ENCODE measurements at places on chromosomes 3 and 15.

GRCh38 chr3:182940266-182940808, 40.0 kb downstream of the DCUN1D1 start:
- no peak for DNase-seq

DNA sequence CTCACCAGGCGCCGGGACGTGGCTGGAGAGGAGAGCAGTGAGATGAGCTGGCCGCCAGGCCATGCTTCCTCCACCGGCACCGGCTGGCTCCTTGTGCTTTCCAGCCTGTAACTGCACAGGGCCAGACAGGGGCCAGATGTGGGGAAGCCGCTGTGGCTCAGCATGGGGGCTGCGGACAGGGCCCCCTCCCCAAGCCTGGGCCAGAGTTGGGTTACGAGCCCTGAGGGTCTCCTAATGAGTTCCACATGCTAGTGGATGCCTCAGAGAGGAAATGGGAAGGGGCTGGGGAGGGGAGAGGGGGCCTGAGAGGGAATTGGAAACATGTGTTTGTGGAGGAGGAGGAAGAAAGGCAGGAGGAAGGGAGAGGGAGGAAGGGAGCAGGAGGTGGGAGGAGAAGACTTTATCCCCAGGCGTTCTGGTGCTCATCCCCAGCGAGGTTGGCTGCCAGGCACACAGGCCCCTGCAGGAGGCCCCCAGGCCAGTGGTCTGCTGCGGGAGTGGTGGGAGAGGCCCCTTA, 11.7 kb upstream of the DUSP7 start:
- DNase-seq = no peak

DNA sequence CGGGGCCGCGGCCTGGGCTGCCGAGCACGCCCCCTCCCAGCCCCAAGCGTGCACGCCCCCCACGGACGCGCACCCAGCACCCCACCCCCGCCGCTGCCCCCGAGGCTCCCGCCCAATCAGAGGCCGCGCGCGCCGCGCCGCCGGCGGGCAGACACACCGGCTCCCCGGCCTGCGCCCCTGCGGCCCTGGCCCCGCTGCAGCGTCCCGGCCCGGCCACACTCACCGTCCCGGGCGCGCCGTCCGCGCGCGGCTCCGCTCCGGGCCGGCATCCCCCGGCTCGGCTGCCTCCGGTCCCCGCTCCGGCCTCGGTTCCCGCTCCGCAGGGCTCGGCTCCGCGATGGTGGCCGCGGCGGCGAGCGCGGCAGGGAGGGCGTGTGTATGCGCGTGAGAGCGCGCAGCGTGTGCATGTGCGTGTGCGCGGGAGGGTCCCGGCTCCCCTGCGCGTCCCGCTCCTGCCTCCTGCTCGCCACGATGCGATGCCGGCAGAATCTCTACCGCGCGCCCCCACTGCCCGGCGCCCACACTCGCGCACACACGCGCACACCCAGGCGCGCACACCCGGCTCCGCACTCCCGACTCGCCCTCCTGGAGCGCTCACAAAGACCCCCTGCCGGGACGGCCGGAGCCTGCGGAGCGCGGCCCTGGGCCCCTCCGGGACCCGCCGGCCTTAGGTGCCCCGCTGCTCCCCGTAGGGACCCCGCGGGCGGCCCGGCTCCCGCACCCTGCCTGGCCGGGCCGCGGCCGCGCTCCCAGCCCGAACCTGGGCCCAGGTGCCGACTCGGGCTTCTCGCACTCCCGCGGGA, 186.5 kb upstream of the LINGO1 start:
- DNase-seq = no peak

GRCh38 chr3:3516996-3517395, 282.2 kb upstream of the LRRN1 start:
- DNase-seq = no peak

DNA sequence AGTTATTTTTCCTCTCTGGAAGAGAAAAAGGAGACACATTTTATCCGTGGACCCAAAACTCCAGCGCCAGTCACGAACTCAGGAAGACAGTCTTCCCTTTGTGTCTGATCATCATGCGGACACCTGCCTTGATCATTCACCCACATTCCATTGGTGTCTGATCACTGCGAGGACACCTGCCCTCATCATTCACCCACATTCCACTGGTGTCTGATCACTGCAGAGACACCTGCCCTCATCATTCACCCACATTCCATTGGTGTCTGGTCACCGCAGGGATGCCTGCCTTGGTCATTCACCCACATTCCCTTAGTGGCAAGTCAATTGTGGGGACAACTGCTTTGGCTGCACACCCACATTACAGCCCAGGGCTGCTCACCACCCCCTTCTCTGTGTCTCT, 148.9 kb downstream of the ROBO1 start:
- DNase-seq = no peak

- no peak for DNase-seq
Measured at GRCh38 chr15:70770863-70771262, 7.5 kb upstream of the UACA start.

DNA sequence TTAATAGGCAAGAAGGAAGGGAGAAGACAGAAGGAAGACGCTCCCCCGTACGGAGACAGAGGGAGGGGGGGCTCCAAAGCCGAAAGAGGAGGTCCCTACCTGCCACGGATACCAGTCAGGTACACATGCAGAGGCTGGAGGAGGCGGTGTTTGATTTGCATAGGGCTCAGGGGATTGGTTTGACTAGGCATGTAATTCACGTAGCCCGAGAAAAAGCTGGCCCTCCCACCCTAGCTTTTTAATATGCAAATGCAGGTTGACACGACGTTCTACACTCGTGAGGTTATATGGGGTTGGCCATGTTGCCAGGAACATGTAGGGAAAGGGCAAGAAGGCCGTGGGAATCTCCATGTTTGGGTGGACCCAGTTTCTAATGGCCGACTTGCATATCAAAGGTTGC, 29.8 kb downstream of the ZNF592 start:
- no peak for DNase-seq

DNA sequence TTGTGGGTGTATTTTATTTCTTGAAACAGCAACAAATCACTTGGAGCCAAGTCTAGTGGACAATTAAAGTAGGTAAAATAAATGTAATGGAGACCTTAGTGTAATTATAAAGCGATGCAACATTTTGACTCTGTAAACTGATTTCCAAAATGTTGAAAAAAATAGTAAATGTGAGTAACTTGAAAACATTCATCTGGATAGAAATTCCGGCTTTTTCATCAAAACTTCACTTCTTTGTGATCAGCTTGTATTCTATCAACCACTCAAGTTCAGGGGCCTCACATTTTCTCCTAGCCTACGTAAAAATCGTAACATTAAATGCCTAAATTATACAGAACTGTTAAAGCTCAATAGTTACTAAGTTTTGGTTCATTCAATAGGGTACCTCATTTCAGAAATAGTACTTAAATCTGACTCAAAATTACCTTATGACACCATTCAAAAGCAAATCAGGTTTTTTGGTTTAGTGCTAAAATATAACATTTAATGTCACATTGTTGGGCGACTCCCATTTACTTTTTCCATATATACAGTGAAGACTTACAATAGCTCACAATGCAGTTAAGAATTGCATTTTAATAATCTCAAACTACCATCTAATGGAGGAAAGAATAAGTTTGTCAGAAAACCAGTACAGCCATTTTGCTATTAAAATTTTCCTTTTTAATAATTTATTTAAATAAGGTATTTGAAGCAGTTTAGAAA, 12.7 kb downstream of the CCNL1 start:
- no peak for DNase-seq

- no peak for DNase-seq
Measured at GRCh38 chr3:185225523-185225922, 28.3 kb downstream of the EHHADH start.

- DNase-seq = no peak
Measured at GRCh38 chr3:119652306-119653033, 7.9 kb downstream of the POPDC2 start.

- no peak for DNase-seq
Measured at GRCh38 chr3:37453393-37454389, 279.3 kb upstream of the LRRFIP2 start.

- DNase-seq = no peak
Measured at GRCh38 chr3:99637368-99638111, 854 bp upstream of the COL8A1 start.

GRCh38 chr15:94305133-94305532, 73.8 kb downstream of the MCTP2 start:
- DNase-seq = no peak

DNA sequence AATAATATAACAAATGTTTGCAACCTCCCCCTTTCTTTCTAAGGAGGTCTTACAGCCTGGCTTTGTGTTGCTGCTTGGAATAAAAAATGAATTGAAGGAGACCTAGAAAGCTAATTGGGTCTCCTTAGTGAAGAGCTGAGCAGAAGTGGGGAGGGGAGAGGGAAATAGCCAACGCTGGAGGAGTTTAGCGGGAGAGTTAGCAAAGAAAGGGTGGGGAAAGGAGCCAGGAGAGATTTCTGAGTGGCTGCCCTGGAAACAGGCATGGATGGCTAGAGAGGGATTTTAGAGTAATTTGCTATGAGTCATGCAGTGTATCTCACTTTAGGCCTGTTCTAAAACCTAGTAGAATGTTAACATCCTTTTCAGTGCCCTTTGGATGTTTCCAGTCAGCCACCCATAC, 45.2 kb upstream of the PFN2 start:
- no peak for DNase-seq

DNA sequence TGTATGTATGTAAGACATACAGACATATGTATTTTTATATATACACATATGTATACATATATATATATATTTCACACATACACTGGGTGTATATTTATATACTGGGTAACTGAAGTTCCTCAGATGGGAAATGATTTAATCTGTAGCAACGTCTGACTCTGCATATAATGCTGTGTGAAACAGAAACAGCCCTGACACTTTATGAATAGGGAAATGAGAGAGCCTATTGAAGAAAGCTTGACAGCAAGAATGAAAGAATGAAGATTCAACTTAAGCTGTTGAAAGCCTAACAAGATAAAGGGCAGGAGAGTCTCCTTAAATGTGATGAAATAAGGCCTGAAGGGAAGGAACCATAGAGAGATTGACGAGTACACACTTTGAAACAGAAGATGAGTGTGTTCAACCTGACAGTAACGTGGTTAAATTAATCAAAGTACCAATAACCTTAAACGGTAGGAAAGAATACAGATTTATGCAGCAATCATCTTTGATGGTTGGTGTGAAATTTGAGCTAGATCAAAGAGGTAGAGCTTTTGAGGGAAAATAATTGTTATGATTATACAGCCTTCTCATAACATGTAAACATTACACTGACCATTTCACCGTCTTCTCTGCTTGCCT, 169.9 kb downstream of the MECOM start:
- DNase-seq = no peak

DNA sequence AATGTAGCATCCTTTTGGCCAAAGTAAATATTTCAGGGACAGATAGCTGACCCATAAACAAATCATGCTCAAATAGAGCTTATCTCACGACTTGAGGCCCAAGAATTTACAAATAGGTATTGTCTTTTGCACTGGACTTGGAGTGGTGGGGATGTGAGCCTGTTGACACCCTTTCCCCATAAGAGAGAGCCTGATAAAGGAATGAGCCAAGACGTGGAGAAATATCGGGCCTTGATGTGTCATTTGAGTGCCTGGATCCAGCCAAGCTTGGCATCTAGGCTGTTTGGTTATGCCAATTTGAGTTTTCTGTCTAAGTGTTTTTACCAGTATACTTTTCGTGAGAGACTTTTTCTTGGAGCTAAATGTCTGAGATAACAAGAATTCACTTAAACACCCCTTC, 112.9 kb upstream of the RGMA start:
- DNase-seq = no peak

GRCh38 chr3:169410430-169410829, 253.1 kb downstream of the MECOM start:
- no peak for DNase-seq

GRCh38 chr15:25501828-25502446, 63.1 kb upstream of the UBE3A start:
- no peak for DNase-seq

DNA sequence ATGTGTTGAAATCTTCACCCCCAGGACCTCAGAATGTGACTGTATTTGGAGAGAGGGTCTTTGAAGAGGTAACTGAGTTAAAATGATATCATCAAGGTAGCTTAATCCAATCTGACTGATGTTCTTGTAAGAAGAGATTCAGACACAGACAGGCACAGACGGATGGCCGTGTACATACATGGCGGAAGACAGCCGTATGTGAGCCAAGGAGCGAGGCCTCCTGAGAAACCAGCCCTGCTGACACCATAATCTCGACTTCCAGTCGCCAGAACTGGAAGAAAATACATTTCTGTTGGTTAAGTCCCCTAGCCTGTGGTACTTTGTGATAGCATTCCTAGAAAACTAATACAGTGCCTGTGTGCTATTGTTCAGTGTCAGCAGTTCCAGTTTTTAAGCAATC, 73.6 kb downstream of the APBA2 start:
- no peak for DNase-seq

GRCh38 chr15:62951481-62951880, 91.1 kb upstream of the TPM1 start:
- DNase-seq = no peak

GRCh38 chr3:43769885-43770425, 79.2 kb downstream of the ABHD5 start:
- no peak for DNase-seq

DNA sequence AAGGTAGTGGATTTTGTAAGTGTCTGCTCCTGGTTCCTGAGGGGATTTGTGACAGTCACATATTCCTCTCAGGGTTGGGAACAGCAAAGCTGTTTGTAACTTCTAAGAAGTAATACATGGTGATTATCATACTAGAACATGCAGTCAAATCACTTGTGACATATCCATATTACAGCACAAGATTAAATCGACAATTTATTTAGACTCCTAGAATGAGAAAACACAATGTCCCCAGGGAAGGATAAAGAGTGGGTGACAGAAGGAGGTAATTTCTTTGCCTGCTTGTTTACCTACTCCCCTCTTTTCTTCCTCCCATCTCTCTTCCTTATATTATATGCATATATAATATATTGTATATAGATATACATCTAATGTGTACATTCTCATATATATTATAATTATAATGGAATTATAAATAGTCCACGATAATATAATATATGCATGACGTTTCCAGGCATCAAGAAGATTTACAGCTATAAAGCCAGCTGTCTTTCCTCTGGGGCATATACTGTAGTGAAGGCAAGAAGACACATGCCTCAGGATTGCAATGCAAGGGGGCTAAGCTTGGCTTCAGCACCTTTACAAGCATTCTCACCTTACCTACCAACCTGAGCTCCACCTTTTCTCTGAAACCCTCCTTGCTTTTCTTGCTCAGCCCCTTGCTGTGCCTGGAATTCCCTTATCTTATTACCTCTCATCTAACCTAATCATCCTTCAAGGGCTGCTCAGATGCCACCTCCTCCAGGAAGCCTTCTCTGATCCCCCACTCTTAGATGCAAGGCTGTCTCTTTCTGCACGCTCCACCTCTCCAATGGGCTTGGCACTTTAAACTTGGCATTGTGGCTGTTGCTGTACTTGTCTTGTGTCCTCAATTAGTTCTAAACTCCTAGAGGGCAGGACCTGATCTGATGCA, 73.1 kb upstream of the PIAS1 start:
- DNase-seq = no peak

DNA sequence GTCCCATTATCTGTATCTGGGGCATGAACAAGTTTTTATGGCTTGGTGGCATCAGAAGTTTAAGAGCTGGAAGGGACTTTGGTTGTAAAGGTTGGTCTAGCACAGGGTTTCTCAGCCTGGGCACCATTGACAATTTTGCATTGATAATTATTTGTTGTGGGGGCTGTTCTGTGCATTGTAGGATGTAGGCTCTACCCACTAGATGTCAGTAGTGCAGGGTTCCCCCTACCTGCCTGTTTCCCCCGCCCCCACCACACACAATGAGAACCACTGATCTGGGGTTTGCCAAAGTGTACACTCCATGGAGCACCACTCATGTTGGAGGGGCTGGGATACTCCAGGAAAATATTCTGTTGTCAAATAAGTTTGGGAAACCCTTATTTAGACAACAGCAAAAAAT, 42.7 kb downstream of the PLCL2 start:
- DNase-seq = no peak

Measured in hematopoietic multipotent progenitor cell treated with erythropoietin and hydrocortisone succinate and interleukin-3 and kit ligand, for 17 days (in vitro differentiated cells).